ENCODE measurements at places on chromosomes 12 and 14.

DNA sequence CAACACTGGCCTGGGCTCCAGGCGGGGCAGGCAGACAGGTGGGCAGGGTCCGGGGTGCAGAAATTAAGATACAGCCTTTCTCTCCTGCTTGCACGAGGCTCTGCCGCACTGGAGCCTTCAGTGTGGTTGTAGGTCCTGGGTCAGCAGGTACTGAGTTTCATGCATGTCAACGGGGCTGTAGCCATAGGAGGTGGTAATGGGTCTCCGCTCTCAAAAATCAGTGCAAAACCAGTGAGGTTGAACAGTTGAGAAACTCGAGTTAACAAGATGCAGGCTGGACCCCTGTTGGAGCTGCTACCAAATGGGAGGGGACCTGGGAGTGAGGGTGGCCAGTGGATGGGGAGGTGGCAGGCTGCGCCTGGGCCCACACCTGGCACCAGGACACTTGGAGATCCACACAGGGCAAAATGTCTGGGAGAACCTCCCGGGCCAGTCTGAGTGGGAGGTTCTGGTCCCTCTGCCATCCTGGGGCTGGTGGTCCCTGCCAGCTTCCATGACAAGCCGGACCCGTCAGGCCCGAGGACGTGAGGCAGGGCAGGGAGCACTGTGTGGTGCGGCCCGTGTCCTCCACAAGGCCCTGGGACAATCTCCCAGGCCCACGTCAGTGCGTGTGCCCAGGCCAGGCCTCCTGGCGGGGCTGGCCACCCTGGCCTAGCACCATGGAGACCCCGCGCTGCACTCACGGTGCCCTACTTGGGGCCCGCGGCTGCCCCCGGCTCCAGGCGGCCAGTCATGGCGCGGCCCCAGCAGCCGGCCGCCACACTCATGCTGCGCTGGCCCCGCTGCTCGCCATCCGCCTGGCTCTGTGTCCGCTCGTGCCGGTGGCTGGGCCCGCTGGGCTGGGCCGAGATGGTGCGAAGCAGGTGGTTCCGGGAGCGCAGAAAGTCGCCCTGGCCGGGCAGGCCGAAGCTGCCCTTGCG lies 5.1 kb downstream of the ARL6IP4 start:
- no peak for DNase-seq

DNA sequence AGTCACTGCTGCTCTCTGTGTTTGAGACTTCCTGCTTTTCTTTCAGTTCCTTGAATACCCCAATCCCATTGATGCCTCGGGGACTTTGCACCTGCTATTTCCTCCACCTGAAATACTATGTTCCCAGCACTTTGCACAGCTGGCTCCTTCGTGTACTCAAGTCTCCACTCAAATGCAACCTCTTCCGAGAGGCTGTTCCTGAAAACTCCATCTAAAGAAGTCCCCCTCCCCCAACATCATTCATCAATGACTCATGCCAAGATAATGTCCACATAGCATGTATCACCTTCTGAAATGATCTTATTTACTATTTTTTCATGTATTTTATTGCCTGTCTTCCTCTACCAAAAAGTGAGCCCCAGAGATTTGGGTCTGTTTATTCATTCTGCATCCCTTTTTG lies 48.6 kb downstream of the HSPB8 start:
- no peak for DNase-seq

- no peak for DNase-seq
Measured at GRCh38 chr12:57157588-57158173, 10.3 kb upstream of the LRP1-AS start.

DNA sequence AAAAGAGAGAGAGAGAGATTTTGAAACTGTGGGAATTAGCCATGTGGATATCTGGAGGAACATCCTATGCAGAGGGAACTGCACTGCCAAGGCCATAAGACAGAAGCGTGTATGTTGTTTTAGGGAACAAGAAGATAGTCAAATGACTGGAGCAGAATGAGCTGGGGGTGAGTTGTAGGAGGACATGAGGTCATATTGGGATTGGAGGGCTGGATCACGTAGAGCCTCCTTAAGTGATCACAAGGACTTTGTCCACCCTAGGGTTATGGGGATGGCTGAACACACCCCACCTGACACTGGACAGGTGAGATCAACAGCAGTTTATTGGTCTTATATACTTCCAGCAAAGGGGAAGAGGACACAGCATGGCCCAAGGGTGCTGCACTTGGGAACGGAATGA lies 8.2 kb upstream of the CGRRF1 start:
- no peak for DNase-seq

DNA sequence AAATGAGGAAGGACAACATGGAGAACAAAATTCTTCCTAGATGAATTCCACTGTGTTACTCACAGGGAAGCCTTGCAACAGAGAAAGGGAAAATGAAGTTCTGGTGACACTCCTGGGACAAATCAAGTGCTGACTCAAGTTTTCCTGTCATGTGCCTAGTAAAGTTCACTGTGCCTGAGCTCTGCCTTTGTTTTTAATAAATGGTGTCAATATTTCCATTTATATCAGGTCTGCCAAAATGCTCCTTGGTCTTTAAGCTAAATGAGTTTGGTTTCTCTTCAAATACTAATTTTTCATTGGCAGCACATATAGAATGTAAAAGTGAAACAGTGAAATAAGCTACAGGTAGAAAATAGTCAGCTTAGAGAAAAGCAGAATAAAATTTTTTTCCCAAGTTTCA lies 33.0 kb downstream of the HIGD1C start:
- DNase-seq, result no peak
